ENCODE measurements at places on chromosomes 5 and 9.

DNA sequence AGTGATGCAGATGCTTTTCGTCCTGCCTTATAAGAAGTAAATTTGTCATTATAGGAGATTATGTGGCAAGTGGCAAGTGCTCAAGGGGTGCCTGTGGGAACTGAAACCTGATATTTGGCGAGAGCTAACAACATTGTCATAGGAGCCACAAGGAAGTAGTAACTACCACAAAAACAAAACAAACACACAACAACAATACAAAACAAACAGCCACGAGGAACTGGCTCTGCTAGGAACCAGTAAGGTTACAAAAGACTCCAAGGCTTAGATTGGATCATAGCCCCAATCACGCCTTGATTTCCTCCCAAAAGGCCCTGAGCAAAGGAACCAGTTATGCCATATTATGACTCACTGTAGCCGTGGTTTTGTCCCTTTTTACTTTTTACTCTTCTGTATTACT, 1045.2 kb downstream of the CDH12 start:
- peak; percentile 14 for DNase-seq

DNA sequence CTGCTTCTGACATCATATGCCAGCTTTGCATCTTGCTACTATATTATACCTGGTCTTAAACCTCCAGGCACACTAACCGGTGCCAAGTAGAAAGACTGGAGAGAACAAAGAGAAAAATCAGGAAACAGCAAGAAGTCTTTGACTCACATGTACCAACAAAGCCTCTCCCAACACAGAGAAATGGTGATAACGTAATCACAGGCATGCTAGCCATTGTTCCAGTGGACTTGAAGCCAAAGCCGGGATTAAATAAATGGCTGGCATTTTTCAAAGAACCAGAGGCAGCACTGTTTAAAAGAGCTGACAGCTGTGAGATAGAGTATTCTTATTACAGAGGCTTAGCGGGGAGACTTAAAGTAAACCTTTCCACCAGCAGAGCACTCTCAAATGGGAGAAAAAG, 148.4 kb upstream of the NFIL3 start:
- peak; percentile 88 for DNase-seq

DNA sequence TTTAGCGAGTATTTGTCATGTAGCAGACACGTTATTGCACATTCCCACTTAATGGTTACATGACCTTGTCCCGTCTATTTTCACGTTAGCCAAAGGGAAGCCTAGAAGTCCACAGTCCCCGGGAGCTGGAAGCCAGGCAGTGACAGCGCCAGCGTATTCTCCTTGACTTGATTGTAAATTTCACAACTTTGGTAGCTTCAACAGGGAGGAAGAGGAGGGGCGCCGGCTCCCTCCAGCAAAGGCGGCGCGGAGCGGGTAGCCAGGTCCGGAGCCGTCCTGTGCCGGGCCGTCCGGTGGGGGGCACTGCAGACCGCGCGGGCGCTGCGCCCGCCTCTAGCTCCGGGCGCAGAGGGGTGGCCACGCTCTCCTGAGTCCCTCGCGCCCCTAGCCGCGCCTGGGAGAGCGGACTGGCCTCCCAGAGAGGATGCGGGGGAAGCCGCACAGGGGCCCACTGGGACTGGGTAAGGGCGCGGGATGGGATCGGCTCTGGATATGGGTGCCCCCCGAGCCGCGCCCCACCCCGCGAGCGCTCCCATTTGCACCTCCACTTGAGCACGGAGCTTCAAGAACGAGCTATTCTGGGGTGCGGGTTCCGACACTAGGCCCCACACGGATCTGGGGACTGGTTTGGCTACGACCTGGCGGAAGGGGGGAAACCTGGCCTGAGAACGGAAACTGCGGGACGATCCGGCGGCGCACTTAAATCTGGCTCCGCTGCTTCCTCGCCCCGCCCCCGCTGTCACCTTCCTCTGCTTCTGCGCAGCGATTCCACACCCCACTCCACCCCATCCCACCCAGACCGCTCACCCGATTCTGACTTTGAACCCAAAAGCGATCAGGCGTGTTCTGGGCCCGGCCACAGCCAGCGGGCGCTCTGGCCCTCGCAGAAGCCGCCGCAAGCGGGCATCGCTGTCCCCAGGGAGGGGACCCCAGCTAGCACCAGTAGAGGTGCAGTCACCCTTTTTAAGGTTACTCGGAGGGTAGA, 23.8 kb downstream of the KLF4 start:
- DNase-seq, result peak; percentile 90

GRCh38 chr9:118091711-118092500, 387.7 kb downstream of the TLR4 start:
- no peak for DNase-seq

DNA sequence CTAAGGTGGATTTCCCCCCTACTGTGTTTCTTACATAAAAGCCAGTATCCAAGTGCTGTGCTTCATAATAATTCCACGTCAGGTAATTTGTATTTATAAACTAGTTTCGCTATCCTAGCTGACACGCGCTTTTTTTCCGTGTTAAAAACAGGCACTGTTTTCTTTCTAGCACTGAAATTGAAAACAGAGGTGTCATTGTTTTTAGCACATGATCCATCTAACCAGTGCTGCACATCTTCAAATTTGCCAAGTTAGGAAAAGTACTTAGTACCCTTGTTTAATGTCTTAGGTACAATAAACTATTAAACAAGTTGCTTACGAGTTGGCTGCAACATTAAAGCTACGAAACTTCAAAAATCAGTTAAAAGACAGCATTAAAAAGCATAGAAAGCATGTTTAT, 49.9 kb downstream of the JMY start:
- no peak for DNase-seq

- no peak for DNase-seq
Measured at GRCh38 chr5:159040181-159040580, 59.5 kb downstream of the EBF1 start.

DNA sequence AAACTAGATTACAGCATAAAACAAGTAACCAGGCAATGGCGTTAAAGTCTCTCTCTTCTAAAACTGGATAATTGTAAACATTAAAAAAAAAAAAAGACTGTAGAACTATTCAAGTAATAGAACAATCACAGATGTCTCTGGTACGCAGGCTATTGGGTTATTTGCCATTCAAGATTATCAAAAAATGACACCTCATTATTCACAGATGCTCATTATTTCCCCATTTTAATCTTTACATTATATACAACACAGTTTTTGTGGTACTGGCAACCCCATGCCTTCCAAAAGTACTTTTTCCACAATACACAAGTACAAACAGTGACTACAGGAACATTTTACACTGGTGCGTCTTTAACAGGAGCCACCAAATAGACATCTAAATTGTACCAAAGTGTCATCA, 109.4 kb downstream of the ZNF608 start:
- DNase-seq, result no peak

GRCh38 chr9:98605116-98605515, 103.6 kb downstream of the GABBR2 start:
- DNase-seq, result no peak

GRCh38 chr9:18346745-18347144, 127.2 kb upstream of the ADAMTSL1 start:
- no peak for DNase-seq

- peak; percentile 49 for DNase-seq
Measured at GRCh38 chr9:100150214-100150613, 51.2 kb downstream of the INVS start.

Data from adipocyte (in vitro differentiated cells).